Stimulated activated CD4-positive, alpha-beta T cell treated with anti-CD3 and anti-CD28 coated beads, Interleukin-1b, Interleukin-23, amount 100 ng/mL, for 1 hour (primary cell): ENCODE measurements at places on chromosomes 5 and 9.

DNA sequence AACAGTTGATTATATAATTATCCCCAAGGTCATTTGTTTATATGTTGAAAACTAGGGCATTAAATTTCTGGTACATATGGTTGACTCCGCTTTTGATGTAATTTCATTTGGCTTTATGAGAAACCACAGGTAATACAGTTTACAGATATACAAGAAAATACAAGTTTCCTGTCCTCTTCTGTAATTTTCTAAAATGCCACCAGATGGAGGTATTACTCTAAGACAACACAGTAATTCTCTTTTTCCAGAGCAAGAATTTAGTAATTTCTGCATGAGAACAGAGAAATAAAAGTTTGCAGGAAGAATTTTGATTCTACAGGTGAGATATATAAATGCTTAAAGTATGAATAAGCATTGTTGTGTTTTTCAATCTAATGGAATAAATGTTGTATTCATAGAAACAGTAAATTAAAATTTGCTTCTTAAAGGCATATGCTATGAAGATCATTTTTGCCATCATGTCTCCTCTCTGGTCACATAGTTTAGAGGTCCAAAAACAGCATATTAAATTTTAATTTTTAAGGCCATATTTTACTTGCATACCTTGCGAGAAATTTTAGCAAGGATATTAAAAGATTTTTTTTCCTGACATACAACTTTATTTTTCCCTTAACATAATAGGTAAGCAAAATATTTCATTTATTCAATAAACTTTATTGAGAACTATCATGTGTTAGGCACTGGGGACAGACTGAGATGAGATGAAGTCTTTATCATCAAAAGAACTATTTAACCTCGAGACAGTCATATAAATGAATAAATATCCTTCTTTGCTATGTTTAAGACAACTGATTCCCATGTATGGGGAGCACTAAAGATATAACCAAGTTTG lies 22.7 kb downstream of the CHD1 start:
- DNase-seq: no peak

GRCh38 chr5:57316798-57317327 lies 143.0 kb downstream of the GPBP1 start:
- DNase-seq: no peak

GRCh38 chr5:159102311-159102934 lies 2.7 kb upstream of the EBF1 start:
- no peak for DNase-seq

DNA sequence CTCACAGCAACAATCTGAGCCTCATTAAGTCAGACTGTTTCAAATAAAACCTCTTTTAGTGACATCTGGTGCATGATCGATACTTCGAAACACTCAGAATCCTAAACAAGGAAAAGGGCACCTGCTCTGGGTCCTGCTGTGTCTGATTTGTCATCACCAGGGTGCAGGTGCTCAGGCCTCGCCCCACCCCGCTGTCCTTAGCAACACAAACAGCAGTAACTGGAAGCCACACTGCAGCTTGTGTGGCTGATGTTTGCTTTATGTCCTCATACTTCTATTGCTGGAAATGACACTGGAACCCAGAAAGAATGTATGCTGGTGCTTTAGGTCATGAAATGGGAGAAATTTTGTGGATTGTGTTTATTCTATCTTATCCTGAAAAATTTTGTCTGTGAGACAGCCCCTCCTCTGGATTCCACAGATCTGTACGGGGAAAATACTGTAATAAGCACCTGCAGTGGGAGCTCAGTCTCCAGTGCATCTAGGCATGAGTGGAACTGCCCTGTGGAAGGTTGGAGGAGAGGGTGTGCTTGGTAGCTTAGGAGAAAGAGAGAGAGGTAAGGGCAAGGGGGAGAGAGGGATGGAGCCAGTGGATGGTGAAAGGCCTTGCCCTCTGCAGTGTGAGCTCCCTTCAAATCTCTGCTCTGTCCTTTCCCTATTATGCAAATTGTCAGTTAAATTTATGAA lies 284.2 kb downstream of the SMARCA2 start:
- no peak for DNase-seq

DNA sequence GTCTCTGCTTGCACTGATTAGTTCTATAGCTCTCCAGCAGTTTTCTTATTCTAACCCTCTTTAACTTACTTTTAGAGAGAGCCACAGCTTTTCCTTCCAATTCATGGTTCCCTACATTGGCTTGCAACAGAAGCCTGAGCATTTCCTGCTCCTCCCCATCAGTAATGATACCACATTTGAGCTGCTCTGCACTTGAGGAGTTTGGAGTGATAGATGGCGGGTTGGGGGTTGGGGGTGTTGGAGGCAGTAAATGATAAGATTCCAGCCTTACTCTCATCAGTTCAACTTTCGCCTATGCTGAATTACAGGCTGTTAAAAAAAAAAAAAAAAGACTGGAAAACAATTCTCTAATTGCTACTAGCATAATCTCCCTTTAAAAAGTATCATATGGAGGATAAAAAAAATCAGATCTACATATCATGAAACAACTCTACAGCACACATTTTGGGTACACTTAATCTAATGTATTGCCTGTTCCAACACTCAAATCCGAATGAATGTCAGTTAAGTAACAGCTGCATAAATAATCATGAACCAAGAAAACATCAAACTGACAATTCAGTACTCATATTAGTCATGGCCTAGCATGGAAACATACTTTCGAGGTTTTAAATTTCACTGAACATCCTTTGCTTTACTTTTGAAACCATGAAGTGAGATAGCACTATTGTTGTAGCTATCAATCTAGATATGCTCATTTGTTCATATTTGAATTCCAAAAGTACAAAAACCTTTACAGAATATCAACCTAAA lies 224.7 kb downstream of the NFIB start:
- no peak for DNase-seq

DNA sequence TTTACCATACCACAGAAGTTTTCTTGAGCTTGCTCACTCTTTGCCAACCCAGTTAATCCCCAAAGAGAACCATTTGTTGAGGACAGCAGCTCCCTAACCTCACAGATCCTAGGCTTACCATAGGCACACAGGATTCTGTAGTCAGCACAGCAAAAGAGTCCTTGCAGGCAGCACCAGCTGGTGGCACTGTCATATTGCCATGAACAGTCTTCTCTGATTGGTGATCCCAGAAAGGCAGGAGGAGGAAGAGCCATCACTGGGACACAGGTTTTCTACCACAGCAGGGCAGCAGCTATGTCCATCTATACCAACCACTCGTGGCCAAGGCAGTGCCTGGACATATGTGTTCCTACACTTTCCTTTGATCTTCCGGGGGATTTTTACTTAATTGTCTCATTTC lies 297.1 kb upstream of the CD180 start:
- DNase-seq: no peak
